ENCODE measurements at places on chromosomes 3 and 15. TPM values are rescaled to one million over a fixed set of nuclear protein-coding genes. Genes with fewer than 3 reads are reported as not detected.
A peak's percentile ranks its signal among the peaks of the same experiment; 100 is the strongest.

GRCh38 chr15:57785959-57786358, 79.4 kb downstream of the POLR2M start:
- no peak for DNase-seq
- H3K36me3 ChIP-seq: no peaks in the 10 kb centered on the region
- no peaks in the 10 kb centered on the region for H3K27me3 ChIP-seq
- H3K4me3 ChIP-seq: no peak overlapping the region
- H3K27ac ChIP-seq: no peak overlapping the region
- no peaks in the 10 kb centered on the region for H3K4me1 ChIP-seq

- H3K27ac ChIP-seq: peak overlapping the region; percentile 65
- H3K36me3 ChIP-seq: no peaks in the 10 kb centered on the region
- peaks cover 11% of the 10 kb centered on the region for H3K4me1 ChIP-seq
- no peaks in the 10 kb centered on the region for H3K27me3 ChIP-seq
These were observed 58.4 kb downstream of the TRAK1 start for GRCh38 chr3:42149532-42149931.

DNA sequence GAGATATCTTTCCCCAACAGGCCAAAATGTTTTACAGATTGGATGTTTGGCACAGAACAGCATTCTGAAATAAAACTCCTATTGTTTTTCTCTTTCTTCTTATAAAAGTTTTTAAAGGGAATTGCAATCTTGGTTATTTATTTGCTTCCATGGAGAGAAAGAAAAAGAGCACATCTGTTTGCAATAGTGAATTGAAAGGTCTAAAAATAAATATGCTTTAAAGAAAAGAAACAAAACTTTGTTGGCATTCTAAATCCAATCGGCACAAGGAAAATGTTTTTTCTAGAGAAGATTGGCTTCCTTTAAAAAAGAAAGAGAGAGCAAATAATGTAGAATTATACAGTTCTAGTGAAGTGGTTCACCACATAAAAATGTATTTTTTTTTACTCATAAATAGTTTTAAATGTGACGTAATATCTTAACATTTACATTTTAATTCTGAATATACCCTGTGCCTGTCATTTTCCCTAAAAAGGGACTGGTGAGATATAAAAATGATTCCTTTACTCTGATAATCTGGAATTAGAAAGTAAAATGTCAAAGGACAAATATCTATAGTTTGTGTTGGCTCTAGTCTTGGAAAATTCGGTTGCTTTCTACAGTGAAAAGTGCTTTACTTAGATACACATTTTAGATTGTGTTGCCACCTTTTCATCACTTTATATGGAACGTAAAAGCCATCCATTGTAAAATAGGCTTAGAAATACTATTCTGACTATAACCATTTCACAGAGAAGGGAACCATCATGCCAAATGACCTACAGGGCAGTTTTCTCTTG, 257.4 kb upstream of the CBLB start:
- no peak overlapping the region for H3K4me3 ChIP-seq
- DNase-seq: no peak

The CDCP1 gene
- 0.44 TPM for total RNA-seq

The PTX3 gene
- total RNA-seq: 5.4 TPM

The EIF4E3 gene
- 22.4 TPM for total RNA-seq

- DNase-seq: no peak
- H3K36me3 ChIP-seq: no peaks in the 10 kb centered on the region
- H3K27ac ChIP-seq: no peak overlapping the region
- H3K27me3 ChIP-seq: no peaks in the 10 kb centered on the region
These were observed 1146.5 kb downstream of the ROBO2 start for GRCh38 chr3:78186404-78186803.

The ROBO2 gene
- 75.0 TPM for total RNA-seq

DNA sequence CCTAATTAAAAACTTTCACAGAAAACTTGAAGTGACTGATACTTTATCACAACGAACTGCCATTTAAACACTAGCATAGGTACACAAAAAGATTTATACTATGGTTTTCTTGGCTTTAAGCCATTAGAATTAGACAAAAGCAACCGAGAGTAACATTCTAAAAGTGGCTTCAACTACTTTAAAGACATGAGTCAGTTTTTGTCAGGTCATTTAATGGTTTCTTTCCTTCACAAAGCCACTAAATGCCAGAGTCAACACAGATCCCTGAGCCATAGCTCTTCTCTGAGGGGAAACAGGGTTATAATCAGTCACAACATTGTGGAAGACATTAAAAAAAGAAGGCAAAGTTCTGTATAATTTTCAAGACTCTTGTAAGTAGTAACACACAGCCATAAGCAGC, 54.6 kb downstream of the CAPN3 start:
- H3K4me1 ChIP-seq: no peaks in the 10 kb centered on the region
- H3K4me3 ChIP-seq: no peak overlapping the region
- no peak overlapping the region for H3K27ac ChIP-seq
- H3K27me3 ChIP-seq: no peaks in the 10 kb centered on the region
- DNase-seq: no peak

DNA sequence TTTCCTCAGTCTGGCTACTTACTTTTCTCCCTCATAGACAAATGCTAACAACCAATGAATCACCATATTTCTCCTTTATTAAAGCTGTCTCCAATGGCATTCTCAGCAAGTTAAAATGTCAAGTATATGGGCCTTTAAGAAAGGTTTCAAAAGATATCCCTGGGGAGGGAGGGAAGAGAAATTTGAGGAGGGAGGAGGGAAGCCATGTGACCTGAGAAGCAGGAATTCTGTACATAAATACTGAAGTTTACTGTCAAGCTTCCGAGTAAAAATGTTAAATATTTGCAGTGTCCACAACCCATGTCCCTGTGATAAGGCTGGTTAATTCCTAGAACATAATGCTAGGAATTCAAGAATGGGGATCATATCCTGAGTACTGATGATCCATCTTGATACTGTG, 175.9 kb downstream of the CNTN4 start:
- no peak for DNase-seq
- no peak overlapping the region for H3K27ac ChIP-seq
- H3K36me3 ChIP-seq: no peaks in the 10 kb centered on the region
- H3K4me1 ChIP-seq: no peaks in the 10 kb centered on the region
- no peaks in the 10 kb centered on the region for H3K27me3 ChIP-seq

- H3K4me1 ChIP-seq: peaks cover 25% of the 10 kb centered on the region
- peaks cover 6% of the 10 kb centered on the region for H3K27me3 ChIP-seq
- DNase-seq: no peak
- no peaks in the 10 kb centered on the region for H3K36me3 ChIP-seq
- H3K27ac ChIP-seq: no peak overlapping the region
These were observed 448 bp upstream of the KBTBD12 start for GRCh38 chr3:127914584-127914983.

The MON1A gene
- 8.0 TPM for total RNA-seq

DNA sequence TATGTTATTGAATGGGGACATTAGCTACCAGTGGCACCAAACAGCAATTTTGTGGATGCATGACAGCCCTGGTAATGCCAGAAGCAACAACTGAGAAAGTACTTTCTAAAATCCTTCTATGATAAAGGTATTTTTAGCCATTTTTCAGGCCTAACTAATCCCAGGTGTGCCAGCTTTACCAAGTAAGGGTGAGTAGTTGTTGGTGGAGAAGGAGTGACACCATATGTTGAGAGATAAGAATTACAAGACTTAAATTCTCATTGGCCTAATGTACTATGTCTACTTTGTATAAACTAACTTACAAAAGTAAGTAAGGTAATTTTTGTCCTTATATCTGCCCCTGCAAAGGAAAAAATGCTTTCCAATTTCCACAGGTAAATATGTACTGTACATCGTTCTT, 4.1 kb upstream of the COX17 start:
- no peak overlapping the region for H3K27ac ChIP-seq
- no peak for DNase-seq
- H3K4me3 ChIP-seq: no peak overlapping the region
- H3K4me1 ChIP-seq: no peaks in the 10 kb centered on the region

The CASR gene
- total RNA-seq: 0.11 TPM

GRCh38 chr15:45123397-45123796, 6.3 kb downstream of the DUOXA1 start:
- H3K4me1 ChIP-seq: no peaks in the 10 kb centered on the region
- H3K27me3 ChIP-seq: peaks cover 32% of the 10 kb centered on the region
- no peak for DNase-seq
- no peaks in the 10 kb centered on the region for H3K36me3 ChIP-seq

DNA sequence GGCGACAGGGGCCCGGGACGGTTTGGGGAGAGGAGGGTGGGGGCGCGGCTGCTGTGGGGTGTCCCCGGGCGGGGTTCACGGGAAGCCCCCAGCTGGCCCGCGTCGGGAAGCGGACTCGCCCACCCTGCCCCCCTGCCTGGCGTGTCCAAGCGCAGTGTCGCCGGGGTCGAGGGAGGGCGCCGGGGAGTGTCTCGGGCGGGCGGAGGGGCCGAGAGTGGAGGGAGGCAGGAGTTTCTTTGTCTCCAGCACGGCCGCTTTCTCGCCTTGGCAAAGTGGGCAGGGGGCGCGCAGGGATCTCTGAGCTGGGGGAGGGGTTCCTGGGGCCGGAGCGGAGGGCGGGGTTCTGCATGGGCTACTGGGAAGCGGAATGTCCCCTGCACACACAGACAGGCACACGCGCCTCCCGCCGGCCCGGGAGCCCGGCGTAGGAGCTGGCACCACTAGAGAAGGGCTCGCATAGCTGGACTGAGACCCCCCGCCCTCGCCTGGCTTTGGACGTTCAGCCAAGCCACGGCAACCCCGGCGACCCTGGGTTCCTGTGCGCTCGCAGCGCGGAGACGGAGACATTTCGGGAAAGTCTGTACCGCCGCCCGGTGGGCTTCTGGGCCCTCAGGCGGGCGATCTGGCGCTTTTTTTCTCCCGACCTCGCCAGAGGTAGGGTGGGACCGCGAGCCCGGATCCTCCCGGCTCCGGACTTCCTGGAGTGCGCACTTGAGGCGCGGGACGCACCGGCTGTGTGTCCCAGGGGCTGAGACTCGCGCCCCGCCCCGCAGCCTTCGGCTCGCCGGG, 822 bp downstream of the ST8SIA2 start:
- H3K4me3 ChIP-seq: peak overlapping the region; percentile 61
- H3K4me1 ChIP-seq: peaks cover 42% of the 10 kb centered on the region
- H3K27me3 ChIP-seq: peaks cover 20% of the 10 kb centered on the region

DNA sequence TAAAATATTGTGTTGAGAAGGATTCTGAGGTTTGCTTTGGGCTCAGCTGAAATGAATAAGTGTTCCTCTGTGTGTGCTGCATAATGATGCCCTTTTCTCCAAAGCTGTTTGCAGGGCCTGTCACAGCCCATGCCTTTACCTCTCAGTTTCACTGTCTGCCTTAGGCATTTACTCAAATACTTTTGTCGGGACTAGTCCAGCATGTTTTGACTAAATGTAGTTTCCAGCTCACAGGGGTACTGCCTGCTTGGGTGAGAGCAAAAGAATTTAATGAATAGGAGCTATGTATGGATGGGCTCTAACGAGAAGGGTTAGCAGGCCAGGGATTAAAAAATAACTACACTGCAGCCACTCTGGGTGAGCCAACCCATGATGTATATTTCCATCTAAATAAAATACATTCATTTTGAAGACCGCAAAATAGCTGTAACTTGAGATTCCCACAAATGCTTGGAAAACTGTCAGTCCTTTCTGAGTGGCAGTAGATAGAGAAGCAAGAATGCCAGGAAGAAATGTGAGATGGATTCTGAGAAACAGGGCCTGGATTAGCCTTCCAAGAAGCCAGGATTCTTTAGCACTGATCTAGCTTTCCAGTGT, 549.2 kb upstream of the TBL1XR1 start:
- no peak for DNase-seq
- H3K36me3 ChIP-seq: no peaks in the 10 kb centered on the region
- no peaks in the 10 kb centered on the region for H3K4me1 ChIP-seq
- no peaks in the 10 kb centered on the region for H3K27me3 ChIP-seq
- H3K27ac ChIP-seq: peak overlapping the region; percentile 16
- H3K4me3 ChIP-seq: no peak overlapping the region

GRCh38 chr3:190019006-190019405, 101.7 kb downstream of the P3H2 start:
- H3K27ac ChIP-seq: no peak overlapping the region
- no peaks in the 10 kb centered on the region for H3K4me1 ChIP-seq
- no peak overlapping the region for H3K4me3 ChIP-seq
- H3K27me3 ChIP-seq: no peaks in the 10 kb centered on the region
- no peak for DNase-seq
- no peaks in the 10 kb centered on the region for H3K36me3 ChIP-seq

DNA sequence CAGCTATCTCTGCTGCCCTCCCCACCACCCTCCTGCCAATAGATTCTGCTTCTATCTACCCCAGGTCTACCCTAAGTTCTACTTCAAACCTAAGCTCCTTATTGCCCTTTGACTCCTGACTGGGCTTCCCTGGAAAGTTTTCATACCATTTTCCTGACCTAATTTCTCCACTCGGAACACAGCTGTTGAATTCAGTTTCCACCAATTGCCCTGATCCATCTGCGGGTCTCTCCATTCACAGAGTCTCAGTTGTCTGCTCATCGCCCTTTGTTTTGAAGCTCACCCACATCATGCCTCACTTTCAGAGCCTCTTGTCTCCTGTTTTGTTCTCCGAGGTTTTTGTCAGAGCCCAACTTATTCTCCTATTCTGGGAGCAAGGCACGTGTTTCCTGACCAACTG, 56.8 kb upstream of the ABI3BP start:
- no peaks in the 10 kb centered on the region for H3K27me3 ChIP-seq
- H3K36me3 ChIP-seq: no peaks in the 10 kb centered on the region
- no peak for DNase-seq

The PLA1A gene
- total RNA-seq: 0.69 TPM

The RYR3 gene
- total RNA-seq: 15.7 TPM

The RHO gene
- not detected for total RNA-seq

GRCh38 chr3:30522476-30522875, 83.9 kb upstream of the TGFBR2 start:
- H3K27me3 ChIP-seq: no peaks in the 10 kb centered on the region
- no peak overlapping the region for H3K4me3 ChIP-seq
- H3K36me3 ChIP-seq: no peaks in the 10 kb centered on the region
- no peak for DNase-seq

The TGM5 gene
- total RNA-seq: 0.10 TPM

- H3K4me1 ChIP-seq: no peaks in the 10 kb centered on the region
- no peaks in the 10 kb centered on the region for H3K36me3 ChIP-seq
- DNase-seq: no peak
These were observed 68.9 kb downstream of the IL20RB start for GRCh38 chr3:137026701-137027100.

DNA sequence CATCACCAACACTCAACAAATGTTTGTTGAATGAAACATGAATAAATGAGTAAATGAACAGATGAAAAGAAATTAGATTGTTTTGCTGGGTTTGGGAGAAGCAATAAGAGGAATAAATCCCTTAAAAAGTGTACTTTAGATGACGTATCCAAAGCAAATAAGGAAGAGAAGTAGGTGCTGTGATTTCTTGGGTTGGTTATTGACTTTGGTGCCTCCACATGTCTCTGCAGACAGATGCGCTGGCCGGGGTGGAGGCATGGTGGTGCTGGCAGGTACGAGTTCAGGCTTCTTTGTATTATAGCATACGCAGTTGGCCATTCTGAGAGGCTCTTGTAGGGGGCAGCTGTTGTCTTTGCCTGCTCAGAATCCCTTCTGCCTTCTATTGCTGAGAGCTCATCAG, 178.9 kb downstream of the POLR2M start:
- no peaks in the 10 kb centered on the region for H3K4me1 ChIP-seq
- H3K4me3 ChIP-seq: no peak overlapping the region
- H3K27me3 ChIP-seq: no peaks in the 10 kb centered on the region
- DNase-seq: no peak
- H3K27ac ChIP-seq: no peak overlapping the region

The GOLGA8N gene
- total RNA-seq: 10.5 TPM

GRCh38 chr3:142808103-142808917, 80.6 kb downstream of the PCOLCE2 start:
- no peak for DNase-seq
- H3K27me3 ChIP-seq: no peaks in the 10 kb centered on the region
- peaks cover 3% of the 10 kb centered on the region for H3K36me3 ChIP-seq
- no peaks in the 10 kb centered on the region for H3K4me1 ChIP-seq
- no peak overlapping the region for H3K4me3 ChIP-seq

Measured in spinal cord (tissue), 10 donors.